Stimulated activated CD8-positive, alpha-beta memory T cell treated with anti-CD3 and anti-CD28 coated beads, Interleukin-15, amount 100 ng/mL, for 24 hours (primary cell): ENCODE measurements at places on chromosomes 2 and 18.

- DNase-seq = no peak
Measured at GRCh38 chr2:12177455-12178288, 431.2 kb downstream of the LPIN1 start.

DNA sequence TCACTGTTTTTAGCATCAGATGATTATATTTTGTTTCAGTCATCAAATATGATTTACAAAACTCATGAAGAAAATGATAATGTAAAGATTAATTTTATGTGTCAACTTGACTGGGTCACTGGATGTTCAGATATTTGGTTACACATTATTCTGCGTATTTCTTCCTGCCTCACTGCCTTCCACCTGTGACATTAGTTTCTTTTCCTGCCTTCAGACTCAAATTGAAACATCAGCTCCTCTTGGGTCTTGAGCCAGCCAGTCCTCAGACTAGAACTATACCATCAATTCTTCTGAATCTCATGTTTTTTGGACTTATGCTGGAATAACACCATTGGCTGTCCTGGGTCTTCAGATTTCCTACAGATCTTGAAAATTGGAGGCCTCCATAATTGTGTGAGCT is 96.7 kb downstream of the ZNF385B start:
- no peak for DNase-seq

DNA sequence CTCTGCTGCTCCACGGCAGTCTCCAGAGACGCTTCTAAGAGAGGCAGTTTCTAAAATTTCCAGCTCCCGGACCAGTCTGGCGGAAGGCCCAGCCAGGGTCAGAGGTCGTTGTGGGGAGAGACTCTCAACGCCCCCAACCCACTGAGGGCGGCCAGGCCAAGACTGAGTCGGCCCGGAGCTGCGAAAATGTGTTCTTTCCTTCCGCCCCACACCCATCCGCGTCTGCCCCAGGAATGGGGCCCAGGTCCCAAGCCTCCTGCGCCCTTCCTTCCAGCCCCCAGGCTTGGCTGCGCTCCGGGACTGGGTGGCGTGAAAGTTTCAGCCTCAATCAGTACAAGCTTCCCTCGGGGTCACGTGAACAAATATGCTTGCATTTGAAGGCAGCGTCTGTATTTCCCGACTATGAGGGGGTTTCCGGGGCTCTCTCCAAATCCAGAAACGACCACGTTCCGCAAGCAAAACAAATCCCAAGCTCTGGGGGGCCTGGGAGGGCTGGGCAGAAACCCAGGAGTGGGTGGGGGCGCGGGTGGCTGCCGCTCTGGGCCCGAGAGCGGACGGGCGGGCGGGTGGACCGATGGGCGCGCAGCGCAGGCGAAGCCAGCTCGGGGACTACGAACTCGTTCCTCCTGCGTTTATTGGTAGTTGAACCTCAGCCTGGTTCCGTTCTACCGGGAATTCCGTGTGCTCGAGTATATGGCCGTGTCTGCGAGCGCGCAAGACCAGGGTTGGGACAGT is 3.3 kb downstream of the HOXD3 start:
- no peak for DNase-seq

- no peak for DNase-seq
Measured at GRCh38 chr2:112519506-112519905, 22.8 kb upstream of the POLR1B start.

- no peak for DNase-seq
Measured at GRCh38 chr2:233311241-233311926, 3.8 kb downstream of the SAG start.

DNA sequence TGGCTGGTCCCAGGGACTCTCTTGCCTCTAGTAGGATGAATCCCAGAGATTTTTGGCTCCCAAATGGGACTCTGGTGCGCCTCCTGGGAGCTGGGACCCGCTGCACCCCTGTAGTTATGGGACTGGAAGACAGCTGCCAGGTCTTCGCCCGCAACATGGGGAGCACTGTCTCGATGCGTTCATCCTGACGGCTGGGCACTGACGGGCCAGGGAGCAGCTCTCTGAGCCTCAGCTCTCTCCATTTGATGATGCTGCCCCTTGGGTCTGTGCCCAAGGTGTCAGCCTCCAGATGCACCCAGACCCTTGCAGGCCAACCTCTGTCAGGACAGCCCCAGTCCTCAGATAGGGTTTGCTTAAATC is 9.3 kb upstream of the ARMC9 start:
- no peak for DNase-seq

- no peak for DNase-seq
Measured at GRCh38 chr18:75422341-75422910, 5.1 kb downstream of the SMIM21 start.

DNA sequence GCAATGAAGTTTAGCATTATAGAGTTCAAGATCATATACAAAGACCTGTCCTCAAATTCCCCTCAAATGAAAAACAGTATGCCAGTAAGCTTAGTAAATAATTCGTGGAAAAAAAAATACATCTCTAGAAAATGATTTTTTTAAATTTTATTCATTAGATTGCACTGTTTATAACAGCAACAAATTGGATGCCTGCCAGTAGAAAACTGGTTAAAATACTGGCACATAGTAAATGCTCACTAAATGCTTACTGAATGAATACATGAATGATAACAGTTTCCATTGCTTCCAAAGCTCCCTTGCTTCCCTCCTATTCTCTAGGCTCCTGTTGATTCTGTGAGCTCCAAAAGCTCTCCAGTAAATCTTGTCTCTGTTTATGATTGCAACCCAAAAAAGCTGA is 25.5 kb upstream of the SEH1L start:
- no peak for DNase-seq

DNA sequence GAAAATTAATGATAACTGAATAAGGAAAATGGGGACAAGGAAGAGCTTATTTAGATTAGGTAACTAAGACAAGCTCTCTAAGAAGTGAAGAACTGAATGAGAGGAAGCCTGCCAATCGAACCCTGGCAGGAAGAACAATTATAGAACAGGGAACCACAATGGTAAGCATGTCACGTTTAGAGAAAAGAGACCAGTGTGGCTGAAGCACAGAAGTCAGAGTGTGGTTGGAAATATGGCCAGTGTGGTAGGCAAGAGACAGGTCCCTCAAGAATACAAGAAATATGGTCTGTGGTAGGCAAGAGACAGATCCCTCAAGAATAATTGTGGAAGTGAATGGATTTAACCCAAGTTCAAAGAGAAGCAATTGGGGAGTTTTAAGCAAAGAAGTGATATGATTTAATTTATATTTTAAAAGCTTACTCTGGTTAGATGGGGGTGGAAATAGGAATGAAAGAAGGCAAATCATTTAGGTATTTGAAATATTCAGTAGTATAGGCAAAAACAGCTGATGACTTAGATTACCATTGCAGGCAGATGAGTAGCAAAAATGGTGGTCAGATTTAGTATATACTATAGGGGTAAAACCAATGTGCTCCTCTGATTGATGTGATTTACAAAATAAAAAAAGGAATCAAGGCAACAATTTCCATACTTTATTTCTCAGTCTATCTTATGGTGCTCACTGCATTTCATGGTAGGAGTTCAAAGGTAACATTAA is 38.8 kb upstream of the ERMN start:
- DNase-seq = no peak

- no peak for DNase-seq
Measured at GRCh38 chr18:42028247-42028832, 73.3 kb downstream of the PIK3C3 start.

DNA sequence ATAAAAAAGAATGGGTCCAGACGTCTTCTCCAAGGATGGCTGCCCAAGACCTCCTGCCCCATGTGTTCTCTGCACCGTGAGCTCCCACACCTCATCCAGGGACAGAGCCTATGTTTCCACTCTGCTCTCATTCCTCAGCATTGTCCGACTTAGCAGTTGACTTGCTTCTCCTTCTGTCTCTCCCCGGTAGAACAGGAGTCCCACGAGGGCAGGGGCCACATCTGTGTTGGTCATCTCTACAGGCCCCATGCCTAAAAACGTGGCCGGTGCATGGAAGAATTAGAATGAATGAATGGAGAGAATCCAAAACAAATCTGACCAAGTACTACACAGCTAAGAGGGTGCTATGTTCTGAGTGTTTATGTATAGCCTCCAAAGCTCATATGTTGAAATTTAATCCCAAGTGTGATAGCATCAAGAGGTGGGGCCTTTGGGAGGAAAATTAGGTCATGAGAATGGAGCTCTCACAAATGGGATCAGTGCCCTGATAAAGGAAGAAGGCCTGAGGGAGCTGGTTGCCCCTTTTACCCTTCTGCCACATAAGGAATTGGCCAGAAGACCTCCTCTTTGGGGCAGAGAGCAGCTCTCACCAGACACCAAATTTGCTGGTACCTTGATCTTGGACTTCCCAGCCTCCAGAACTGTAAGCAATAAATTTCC is 55.9 kb downstream of the FAM178B start:
- DNase-seq = no peak

- no peak for DNase-seq
Measured at GRCh38 chr18:39751161-39751560, 2185.6 kb upstream of the CELF4 start.

DNA sequence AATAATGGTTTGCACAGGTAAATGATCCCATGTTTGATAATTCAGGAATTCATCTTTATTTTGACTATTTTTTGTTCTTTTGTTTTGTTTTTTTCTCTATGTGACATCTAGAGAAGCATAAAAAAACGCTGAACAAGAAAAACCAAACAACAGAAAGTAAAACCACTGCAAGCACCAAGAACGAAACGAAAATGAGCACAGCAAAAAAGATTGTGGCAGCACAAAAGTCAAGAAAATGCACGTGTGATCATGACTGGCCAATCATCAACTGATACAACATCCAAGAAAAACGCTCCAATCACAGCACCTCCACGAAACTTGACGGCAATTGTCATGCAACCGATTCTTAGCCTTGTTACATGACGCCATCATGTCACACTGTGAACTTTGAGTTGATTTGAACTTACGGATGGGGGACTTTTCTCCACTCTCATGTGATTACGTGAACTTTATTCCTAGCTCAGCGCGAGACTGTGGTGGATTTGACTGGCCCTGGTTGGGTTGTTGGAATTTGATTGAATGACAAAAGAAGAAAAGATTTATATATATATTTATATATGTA is 318.7 kb downstream of the CELF4 start:
- DNase-seq = no peak

- no peak for DNase-seq
Measured at GRCh38 chr2:209307161-209308001, 116.5 kb upstream of the MAP2 start.

GRCh38 chr2:160465002-160465401 is 28.6 kb downstream of the RBMS1 start:
- DNase-seq = no peak

- DNase-seq = no peak
Measured at GRCh38 chr18:60664736-60665135, 292.2 kb upstream of the MC4R start.

GRCh38 chr2:26478366-26478765 is 442 bp upstream of the OTOF start:
- no peak for DNase-seq

DNA sequence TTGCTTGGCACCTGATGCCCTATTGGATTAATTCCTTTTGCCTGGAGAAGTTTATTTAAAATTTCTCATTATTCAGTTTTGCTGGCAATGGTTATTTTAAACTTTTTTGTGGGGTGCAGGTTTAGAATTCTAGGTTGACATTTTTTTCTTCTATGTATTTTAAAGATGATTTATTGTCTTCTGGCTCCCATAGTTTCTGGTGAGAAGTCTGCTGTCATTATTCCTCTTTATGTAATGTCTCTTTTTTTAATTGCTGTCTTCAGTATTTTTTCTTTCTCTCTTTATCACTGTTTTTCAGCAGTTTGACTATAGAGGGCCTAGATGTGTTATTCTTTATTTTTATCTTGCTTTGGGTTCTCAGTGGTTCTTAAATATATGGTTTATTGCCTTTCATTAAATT is 182.2 kb upstream of the STON1 start:
- no peak for DNase-seq

- no peak for DNase-seq
Measured at GRCh38 chr2:35787302-35788031, 568.1 kb upstream of the CRIM1 start.

DNA sequence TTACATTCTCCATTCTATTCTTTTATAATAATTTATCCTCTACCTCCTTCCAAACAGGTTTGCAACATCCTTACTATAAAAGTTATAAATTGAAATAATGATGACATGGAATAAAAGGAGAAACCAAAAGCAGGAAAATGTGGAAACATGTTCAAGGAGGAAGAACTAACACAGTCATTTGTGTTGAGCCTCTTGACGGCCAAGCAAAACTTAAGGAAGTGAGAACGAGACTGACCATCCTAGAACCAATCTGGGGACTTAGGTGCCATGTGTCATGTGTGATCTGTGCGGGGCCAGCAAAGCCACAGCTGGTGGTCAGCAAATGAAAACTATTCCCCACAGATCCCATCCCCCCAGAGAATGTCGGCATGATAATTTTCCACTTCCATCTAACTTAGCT is 25.6 kb upstream of the FAM124B start:
- DNase-seq = no peak

DNA sequence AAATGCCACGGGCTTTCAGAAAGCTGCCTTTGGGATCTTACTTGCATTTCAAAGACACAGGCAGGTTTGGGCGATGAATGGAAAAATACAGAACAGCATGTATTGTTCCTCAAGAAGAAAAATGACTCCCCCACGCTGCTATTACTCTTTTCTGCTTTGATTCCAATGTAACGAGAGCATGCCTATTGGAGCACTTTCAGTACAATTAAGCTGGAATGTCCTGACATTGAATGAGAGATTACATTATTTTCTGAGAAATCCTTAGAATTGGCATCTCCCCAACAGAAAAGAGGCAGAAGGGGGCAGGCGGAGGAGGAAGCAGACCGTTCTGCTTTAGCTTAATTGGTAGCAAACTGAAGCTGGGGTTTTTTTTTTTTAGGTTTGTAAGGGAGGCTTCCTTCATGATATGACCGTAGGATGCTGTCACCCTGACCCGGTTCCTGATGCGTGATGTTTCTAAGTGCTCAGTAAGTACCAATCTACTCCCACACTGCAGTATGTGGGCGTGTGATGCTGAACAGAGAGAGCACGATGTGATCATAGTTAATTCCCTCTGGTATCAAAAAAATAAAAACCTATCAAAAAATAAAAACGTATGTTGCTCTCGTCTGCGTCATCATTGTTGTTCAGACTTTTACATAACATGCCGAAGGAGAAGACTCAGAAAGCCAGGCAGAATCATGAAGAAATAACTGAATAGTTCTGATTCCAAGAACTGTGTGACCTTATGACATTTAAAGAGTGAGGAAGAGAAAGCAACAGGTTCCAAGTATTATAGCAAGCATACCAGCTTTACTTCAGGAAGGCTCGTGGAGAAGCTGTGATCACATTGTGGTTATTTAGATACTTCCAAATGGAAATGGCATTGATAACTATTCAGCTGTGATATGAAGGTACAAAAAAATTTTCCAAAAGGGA is 40.5 kb downstream of the LONRF2 start:
- DNase-seq = no peak

DNA sequence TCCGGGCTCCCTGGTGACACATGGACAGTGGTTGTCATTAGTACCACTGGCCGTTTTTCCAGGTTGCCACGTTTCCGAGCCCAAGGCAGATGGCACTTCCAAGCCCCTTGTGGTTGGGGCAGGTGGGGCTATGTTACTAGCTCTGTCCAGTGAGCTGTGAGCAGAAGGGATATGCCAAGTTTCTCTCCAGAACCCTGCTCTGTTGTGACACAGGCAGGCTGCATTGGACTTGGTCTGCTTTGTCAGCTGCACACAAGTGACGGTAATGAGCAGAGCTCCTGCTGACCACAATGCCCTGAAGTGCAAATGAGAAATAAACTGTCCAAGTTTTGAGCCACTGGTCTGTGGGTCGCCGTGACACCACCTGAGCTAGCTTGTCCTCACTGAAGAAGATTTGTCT is 118.8 kb downstream of the GYPC start:
- no peak for DNase-seq
